ENCODE measurements at places on chromosomes 7 and 10. TPM values are rescaled to one million over a fixed set of nuclear protein-coding genes. Genes with fewer than 3 reads are reported as not detected.

ASB15 gene
- polyA plus RNA-seq, result 1.1 TPM

AQP1 gene
- 218 TPM for polyA plus RNA-seq

SFMBT2 gene
- polyA plus RNA-seq, result 6.6 TPM

TMEM243 gene
- polyA plus RNA-seq, result 40.9 TPM

LOXL4 gene
- polyA plus RNA-seq, result 4.9 TPM

FHIP2A gene
- polyA plus RNA-seq, result 39.6 TPM

COMTD1 gene
- polyA plus RNA-seq, result 4.9 TPM

STRA8 gene
- polyA plus RNA-seq, result 0.36 TPM

AGAP5 gene
- 8.7 TPM for polyA plus RNA-seq

NUTM2E gene
- polyA plus RNA-seq, result not detected

SLC26A4 gene
- 3.5 TPM for polyA plus RNA-seq

SUN3 gene
- polyA plus RNA-seq, result not detected

JAKMIP3 gene
- polyA plus RNA-seq, result 0.16 TPM

IL15RA gene
- polyA plus RNA-seq, result 1.8 TPM

HDAC9 gene
- 12.7 TPM for polyA plus RNA-seq
